Stimulated activated CD4-positive, alpha-beta T cell treated with anti-CD3 and anti-CD28 coated beads, TNF-alpha, amount 100 ng/mL, for 1 hour (primary cell): ENCODE measurements at places on chromosomes 6 and 20.

DNA sequence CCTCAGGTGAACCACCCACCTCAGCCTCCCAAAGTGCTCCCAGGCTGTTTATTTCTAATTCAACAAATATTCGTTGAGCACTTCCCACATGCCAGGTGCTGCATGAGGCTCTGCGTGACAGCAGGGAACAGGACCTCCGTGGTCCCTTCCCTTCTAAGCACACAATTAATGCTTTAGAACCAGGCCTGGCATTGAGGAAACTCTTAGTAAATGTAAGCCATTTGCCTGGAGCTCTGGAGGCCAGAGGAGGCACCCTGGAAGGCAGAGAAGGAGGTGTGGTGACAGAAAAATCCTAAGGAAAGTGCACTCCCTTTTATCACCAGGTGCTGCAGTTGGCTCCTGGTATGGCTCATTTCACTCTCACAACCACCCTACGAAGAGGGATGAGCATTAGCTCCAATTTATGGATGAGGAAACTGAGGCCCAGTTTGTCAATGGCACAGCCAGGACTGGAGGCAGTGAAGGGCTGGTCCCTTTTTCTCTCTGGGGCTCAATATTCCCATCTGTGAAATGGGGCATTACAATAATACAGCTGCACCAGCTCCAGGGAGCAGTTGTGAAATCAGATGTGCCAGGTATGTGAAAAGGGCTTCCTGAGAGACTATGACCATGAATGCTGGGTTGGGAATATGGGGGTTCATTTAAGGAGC, 8.1 kb upstream of the ID1 start:
- DNase-seq, result no peak

- DNase-seq, result no peak
These were observed 664 bp upstream of the ACTR5 start for GRCh38 chr20:38747495-38748096.

- no peak for DNase-seq
These were observed 200.7 kb upstream of the THBS2 start for GRCh38 chr6:169454204-169454871.

DNA sequence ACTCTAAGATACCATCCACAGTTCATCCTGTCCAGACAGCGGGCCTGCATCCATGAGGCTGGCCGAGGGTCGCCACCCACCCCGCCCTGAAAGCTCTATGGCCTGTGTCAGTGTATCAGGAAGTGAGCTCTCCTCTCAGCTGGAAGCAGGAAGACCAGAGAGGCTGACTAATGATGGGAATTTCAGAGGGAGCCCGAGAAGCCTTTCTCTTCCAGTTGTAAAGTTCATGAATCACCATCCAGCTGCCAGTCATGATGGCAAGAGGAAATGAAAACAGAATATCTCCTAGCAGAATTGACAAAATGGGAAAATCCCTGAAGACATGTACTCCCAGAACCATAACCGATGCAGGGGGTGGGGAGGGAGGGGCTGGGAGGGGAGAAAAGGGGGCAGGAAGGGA, 109.6 kb upstream of the RPS6KA2 start:
- DNase-seq, result no peak

GRCh38 chr20:50541606-50542041, 31.4 kb downstream of the PTPN1 start:
- DNase-seq, result no peak
